ENCODE measurements at places on chromosomes 6 and 20.

- DNase-seq: no peak
Observed at GRCh38 chr6:42774201-42774600, 7.7 kb upstream of the BICRAL start.

GRCh38 chr6:68967549-68968300 is 332.6 kb downstream of the ADGRB3 start:
- DNase-seq: no peak

GRCh38 chr6:139821676-139822223 is 447.3 kb upstream of the CITED2 start:
- no peak for DNase-seq

DNA sequence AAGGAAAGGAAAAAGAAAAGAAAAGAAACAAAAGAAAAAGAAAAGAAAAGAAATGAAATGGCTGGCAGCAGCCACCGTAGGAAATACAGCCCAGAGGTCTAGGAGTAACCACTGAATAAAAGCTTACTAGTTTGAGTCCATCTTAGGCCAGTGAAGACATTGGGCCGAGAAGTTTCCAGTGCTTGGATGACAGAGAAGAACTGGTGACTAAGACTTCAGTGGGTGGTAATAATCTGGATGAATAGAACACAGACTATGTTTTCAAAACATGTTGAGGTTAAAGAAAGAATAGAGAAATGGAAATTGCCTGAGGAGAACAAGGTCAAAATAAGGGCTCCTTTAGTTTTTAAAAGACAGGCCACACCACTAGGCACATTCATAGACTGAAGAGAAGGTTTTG is 198.8 kb downstream of the ATXN1 start:
- DNase-seq: no peak

- DNase-seq: no peak
Observed at GRCh38 chr6:166955865-166956443, 396 bp downstream of the RNASET2 start.

- no peak for DNase-seq
Observed at GRCh38 chr20:17799575-17800227, 99.9 kb downstream of the BANF2 start.

- no peak for DNase-seq
Observed at GRCh38 chr6:113805811-113806495, 51.2 kb upstream of the MARCKS start.
